Germinal center (tissue), 1 donor: ENCODE measurements at places on chromosomes 12 and 14.
A peak's percentile ranks its signal among the peaks of the same experiment; 100 is the strongest.

DNA sequence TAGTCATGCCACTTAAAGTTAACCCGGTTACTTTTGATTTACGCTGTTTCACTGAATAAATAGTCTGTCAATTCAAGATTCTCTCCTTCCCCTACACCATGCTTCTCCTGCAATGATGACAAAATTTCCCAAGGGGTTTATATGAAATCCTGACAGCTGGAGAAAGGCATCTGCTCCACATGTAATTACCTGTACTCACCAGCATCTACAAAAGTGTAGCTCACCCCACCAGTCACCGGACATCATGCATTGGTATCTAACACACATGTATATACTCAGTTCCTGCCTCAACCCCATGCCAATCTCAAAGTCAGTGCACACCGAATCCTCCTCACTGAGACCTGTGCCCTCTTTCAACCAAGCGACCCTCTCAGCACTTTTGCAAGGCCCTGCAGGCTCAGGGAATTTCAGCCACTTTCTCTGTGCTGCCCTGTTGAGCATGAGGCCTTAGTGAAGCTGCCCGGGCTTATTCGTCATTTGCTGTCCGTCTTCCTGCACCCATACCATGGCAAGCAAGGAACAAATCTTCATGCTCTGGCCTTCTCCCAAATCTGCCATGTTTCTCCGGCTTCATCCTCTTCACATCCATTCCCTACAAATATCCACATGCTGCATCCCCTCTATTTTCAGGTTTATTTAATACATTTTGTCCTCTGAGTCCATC is 131.6 kb downstream of the SEC23A start:
- DNase-seq = no peak

DNA sequence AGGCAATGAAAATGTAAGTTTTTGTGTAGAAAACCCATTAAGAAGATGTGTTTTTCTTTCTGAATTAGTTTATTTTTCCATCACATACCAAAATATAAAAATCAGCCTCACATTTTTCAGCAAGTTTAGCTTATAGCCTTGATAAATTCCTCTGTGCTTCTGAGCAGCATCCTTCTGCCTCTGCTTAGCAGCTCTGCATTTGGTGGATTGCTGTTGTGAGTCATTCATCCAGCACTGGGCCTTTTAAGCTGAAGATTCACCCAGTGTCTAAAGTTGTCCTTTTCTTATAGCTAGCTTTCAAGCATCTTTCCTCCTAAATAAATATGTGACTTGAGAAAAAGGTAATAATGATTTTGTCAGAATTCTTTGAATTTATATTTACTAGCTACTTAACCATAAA is 206.1 kb downstream of the PCNX1 start:
- no peak for DNase-seq

- DNase-seq = no peak
Observed at GRCh38 chr12:93100610-93101009, 171.5 kb upstream of the EEA1 start.

DNA sequence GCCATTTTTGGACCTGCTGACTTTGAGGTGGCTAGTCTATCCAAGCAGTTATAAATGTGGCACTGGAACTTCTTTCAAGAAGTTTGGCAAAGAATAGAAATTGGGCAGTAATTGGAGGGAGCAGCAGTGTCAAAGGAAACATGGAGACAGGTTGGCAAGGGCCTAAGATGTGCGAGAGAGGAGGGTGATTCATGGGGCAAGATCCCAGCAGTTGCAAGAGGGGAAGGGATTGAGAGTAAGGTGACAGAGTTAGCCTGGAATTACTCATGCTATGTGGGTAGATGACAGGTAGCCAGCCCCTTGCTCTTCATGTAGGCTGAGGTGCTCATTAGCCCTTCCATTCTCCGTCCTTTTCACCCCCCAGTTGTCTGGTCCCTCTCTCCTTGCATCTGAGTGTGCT is 42.2 kb downstream of the FBXL14 start:
- DNase-seq = no peak

- no peak for DNase-seq
Observed at GRCh38 chr12:58920961-58921861, 907 bp upstream of the LRIG3 start.

DNA sequence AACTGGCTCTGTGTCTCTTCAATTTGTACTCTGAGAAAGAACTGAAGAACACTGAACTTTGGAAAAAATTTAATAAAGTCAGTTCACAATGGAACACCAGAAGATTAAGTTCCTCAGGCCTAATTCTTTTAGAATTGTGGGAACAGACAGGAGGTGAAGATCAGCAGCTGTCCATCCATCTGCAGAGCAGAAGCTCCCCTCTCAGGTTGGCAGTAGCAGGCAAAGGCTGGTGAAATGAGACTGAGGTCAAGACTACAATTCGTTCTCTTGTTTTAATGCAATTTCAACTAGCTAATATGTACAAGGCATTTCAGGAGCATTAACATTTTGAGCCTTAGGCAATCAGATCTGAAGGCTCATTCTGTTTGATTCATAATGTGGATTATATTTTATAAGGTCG is 10.3 kb upstream of the TRHDE start:
- DNase-seq = no peak

- no peak for DNase-seq
Observed at GRCh38 chr14:51564986-51565604, 86.6 kb upstream of the FRMD6 start.

- no peak for DNase-seq
Observed at GRCh38 chr14:76467711-76468155, 91.8 kb downstream of the ESRRB start.

- DNase-seq = no peak
Observed at GRCh38 chr12:48163150-48163747, 5.9 kb upstream of the ASB8 start.

GRCh38 chr12:106425061-106425702 is 67.6 kb downstream of the POLR3B start:
- DNase-seq = no peak

DNA sequence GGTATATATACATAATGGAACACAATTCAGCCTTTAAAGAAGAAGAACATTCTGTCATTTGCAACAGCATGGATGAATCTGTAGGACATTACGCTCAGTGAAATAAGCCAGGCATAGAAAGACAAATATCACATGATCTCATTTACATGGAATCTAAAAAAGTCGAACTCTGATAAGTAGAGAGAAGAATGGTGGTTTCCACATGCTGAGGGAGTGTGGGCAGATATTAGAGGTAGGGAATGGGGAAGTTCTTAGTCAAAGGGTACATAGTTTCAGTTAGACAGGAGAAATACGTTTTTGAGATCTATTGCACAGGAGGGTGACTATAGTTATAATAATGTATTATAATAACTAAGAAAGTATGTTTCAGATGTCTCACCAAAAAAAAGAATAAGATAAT is 71.4 kb downstream of the ADAMTS20 start:
- no peak for DNase-seq

GRCh38 chr12:27550653-27550975 is 26.6 kb downstream of the PPFIBP1 start:
- no peak for DNase-seq

DNA sequence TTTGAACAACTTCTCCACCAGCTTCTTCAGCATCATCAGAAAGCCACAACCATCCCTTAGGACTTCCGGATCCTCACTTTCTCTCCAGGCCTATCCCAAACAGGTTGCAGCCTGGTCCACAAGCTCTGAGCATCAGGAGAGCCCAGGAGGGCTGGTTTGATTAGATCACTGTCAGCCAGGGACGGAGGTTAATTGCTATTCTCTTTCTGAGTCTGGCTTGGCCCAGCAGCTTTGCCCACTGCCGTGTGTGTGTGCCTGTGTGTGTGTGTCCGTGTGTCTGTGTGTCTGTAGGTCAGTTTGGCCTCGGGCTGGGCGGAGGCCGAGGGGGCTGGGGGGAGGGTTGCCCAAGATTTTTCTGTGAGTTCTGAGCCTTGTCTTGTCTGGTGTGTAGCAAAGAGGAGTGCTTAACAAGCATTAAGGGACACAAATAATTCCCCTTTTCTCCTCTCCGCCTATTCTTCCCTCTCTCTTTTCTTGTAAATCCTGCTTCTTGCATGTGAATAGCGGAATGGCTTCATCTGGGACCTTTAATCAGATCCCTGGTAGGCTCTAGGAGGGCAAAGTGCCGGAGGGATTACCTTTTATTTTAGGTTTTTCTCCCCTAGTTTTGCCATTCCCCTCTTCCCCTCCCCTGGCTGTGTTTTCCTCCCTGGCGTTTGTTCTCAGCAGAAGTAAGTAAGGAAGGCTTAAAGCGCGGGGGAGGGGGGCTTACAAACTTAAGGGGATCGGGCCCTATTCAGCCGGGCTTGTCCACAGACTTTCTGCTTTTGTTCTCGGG is 138.2 kb upstream of the LHX5 start:
- DNase-seq = no peak

DNA sequence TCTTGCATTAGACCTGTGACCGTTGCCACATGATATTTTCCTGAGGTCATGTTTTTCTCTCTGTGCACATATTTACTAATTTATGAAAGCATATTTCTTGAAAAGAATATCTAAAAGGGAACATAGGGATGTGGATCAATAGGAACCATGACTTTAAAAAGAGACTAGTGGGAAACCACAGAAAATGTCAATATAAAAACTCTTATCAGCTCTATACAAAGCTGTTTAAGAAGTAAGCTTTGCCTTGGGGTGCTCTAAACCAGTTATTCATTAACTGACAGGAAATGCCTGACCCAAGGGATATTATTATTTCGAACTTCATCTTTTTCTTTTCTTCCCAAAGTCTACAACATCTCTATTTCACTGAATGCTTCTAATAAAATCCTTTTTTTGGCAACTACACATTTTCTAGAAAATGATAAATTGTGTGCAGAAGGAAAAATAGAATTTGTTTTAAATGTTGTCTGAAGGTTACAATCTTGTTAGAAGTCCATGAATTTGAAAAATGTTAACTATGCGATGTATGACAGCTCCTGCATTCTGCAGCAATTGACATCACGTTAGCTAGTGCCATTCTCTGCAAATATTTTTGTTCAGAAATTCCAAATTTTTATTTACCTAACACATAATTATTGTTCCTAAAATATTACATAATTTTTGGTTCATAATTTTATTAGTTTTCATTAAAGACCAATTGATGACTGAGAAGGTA is 345.0 kb downstream of the SLC16A7 start:
- no peak for DNase-seq

DNA sequence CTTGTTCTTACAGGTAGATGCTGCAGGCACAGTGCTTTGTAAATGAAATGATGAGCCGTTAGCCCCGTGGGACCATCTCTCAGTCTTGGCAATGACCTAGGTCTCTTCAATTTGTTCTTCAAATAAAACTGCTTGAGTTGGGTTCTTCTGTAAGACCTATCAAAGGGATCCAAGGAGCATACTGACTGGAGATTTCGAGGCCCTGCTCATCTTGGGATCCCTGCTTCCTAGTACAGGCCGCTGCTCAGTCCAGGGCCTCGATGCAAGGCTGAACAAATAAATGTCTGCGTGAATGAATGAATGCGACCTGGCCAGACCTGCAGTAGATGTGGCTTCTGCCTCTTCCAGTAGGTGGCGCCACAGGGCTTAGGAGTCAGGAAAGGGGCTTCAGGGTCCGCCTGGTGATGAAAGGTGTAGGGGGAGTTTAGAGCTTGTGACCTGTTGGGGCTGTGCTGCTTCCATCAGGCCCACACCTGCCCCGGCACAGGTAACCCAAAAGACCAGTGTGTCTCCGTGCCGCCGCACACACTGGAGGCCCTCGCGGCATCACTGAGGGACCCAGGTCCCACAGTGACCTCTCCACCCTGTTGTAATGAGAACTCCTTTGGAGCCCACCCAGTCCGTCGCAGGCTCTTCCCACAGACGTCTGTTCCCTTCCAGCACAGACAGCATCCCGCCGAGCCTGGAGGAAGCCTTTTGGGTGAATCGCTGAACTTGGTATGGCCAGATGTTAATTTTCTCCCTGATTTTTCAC is 4.4 kb downstream of the CACNA1C start:
- peak; percentile 37 for DNase-seq

DNA sequence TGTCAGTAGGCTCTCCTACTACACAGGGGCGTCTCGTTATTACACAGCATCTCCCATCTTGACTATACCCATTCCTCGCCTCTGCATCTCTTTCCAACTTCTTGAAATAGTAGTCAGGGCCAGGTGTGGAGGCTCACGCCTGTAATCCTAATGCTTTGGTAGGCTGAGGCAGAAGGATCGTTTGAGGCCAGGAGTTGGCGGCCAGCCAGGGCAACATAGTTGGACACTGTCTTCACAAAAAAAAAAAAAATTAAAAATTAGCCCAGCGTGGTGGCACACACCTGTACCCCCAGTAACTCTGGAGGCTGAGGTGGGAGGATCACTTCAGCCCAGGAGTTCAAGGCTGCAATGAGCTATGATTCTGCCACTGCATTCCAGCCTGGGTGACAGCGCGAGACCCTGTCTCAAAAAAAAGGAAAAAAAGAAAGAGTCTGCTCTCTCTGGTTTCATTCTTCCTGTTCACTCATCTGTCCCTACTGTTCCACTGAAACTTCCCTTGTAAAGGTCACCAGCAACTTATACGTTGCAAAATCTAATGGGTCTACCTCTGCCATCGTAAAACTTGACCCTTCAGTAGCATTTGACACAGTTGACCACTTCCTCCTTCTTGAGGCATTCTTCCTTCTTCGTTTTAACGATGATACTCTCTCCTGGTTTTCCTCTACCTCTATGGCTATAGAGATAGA is 41.0 kb upstream of the PTGR2 start:
- no peak for DNase-seq

DNA sequence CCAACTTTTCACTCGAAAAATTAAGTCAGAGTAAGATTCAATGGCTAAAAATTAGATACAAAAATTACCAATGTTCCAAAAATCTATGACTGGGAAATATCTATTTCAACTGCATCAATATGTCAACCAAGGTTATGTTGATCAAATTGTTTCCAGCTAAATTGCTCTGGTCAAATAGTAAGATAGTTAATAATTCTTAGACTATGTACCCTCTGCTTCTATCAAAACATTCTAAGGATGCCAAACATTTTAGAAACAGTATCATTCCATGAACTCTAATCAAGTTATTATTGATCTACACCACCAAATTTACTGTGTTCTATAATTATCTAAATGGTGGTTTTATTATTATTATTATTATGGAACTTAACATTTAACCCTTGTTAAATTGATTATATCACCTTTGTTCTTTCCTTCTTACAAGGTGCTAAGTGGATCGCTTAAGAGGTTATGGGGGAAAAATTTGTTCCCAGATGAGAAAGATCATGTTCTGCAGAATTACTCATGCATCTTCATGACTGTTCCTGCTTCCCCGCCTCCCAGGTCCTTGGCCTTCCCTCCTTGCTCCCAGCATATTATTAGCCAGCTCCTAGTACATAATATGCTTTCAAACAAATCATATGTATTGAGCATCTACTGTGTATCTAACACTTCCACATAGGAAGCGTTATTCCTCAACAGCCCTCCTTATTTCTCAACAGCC is 240.5 kb upstream of the KRR1 start:
- DNase-seq = no peak

DNA sequence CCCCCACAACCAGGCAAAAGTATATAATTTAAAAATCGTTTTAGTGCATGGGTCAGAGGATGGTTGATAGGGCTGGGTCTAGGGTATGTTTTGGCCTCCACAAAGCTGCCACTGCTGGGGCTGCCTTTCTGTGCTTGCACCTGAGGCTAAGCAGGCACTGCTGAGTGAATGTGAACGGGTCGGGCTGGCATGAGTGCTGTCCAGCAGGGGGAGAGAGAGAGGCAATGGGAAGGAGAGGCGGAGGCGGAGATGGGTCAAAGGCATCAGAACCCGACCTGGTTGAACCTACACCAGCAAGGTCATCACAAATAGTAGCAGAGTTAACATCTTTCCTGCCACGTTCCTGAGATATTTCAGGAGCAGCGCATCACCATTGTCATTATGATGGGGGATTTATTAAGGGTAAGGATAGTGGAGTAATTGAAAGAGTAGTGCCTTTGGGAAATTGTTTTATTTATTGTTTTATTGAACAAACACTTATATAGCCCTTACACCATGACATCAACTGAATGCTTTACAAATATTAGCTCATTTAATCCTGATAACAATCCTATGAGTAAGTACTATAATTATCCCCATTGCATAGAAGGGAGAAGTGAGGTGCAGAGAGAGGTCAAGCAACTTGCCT is 5.8 kb upstream of the NRXN3 start:
- peak; percentile 41 for DNase-seq
